ENCODE measurements at places on chromosomes 7 and 10. TPM values are rescaled to one million over a fixed set of nuclear protein-coding genes. Genes with fewer than 3 reads are reported as not detected.

DNA sequence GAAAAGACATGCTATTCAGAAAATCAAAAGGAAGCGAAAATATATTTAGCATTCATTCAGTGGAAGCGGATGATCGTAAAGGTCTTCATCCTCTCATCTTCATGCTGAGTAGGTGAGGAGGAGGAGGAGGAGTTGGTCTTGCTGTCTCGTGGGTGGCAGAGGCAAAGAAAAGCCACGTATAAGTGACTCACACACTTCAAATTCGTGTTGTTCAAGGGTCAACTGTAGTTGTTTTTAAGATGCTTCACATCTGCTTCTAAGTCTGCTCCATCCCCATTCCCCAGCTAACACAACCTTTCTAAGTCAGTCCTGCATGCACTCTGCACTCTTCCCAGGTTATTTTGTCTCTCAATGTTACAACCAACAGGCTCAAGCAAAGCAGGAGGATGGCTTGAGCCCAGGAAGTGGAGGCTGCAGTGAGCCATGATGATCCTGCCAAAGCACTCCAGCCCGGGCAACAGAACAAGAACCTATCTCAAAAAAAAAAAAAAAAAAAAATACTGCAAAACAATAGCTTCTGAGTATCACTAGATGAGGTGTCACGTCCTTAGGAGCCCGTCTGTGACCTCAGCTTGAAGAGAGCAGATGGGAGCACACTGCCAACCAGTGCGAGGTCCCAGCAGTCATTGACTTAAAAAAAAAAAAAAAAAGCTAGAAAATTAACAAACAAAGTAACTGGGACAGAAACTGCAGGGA lies 70.5 kb downstream of the SFMBT2 start:
- peaks cover 6% of the 10 kb centered on the region for H3K27me3 ChIP-seq
- H3K27ac ChIP-seq = no peak overlapping the region
- no peak overlapping the region for H3K4me3 ChIP-seq
- DNase-seq = no peak

GRCh38 chr7:51080216-51080615 lies 236.4 kb downstream of the COBL start:
- H3K36me3 ChIP-seq = no peaks in the 10 kb centered on the region
- DNase-seq = no peak
- H3K4me3 ChIP-seq = no peak overlapping the region

DNA sequence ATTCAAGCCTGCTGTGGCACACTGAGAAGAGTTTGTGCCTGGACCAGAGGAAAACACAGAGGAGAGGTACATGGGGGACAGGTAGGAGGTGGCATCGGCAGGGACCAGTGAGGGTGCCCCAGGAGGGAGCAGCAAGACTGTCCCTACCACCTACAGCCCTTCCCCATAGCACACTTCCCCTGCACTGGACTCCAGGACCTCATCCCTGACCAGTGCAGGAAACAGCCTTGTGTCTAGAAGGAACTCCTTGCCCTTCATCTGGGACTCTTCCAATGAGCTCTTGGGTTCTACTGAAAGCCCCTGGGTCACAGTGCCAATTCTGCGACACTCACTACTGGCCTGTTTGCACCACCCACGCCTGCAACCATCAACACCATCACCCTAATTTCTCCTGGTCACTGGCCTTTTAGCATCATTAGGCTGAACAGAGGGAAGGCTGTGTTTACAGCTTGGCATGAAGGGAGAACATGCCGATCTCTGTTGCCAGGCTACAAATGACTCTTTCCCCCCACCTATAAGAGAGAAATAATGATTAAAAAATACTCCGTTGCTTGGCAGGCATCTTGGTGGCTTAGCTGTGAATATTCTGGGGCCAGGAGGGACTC lies 371.9 kb upstream of the ZMIZ1 start:
- DNase-seq = no peak
- no peak overlapping the region for H3K4me3 ChIP-seq
- H3K27ac ChIP-seq = no peak overlapping the region
- H3K4me1 ChIP-seq = peaks cover 21% of the 10 kb centered on the region
- H3K27me3 ChIP-seq = peaks cover 6% of the 10 kb centered on the region
- H3K36me3 ChIP-seq = no peaks in the 10 kb centered on the region

DNA sequence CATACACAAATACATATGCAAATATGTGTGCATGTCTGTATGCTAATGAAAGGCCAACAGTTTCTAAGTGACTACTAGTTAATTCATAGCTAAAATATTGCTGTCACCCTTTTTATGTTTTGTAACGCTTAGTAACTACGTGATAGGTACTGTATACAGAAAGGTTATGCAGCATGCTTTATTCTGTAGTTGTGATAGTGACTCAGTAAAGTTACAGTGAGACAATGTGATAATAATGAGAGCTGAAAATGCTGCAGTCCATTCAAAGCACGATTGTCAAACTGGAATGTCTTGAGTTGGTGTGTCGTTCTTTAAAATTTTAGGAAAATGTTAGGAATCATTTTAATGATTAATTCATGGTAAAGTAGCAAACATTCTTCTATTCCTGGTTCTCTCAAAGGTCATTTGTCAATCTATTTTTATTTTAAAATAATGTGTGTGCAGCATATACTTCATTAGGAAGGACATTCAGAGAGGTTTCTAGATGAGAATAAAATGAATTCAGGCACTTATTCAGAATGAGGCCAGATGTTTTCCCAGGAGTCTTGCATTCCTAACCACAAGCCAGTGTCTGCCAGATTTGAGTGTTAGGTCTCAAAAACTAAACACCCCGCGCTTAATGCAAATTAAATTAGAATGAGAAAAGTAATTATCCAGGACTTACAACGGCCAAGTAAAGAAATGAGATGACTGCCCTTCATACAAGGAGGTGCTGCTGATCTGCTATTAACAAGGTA lies 408.8 kb upstream of the FZD8 start:
- no peak overlapping the region for H3K4me3 ChIP-seq
- no peak for DNase-seq
- no peaks in the 10 kb centered on the region for H3K36me3 ChIP-seq
- H3K27me3 ChIP-seq = no peaks in the 10 kb centered on the region

DNA sequence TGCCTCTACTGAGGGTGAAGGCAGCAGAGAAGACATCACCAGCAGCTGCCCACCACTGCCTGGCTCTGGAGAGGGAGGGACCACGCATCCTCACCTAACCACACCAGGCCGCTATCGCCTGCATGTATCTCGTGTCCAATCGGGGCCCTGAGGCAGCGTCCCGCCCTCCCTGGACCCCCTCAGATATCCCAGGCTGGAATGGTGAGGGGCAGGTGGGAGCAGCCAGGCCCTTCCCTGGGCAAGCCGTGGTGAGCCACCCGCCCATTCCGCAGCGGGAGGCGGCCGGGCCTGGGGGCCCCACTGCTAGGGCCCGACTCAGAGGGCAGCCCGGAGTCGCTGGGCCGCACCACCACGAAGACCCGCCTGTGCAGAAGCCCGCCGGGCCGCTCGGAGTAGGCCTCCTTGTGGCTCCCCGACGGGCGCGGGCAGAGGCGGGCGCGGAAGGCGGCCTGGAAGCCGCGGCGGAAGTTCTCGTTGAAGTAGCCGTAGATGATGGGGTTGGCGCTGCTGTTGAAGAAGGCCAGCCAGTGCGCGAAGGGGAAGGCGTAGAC lies 21.6 kb upstream of the PPA1 start:
- H3K4me1 ChIP-seq = no peaks in the 10 kb centered on the region
- no peaks in the 10 kb centered on the region for H3K36me3 ChIP-seq
- no peaks in the 10 kb centered on the region for H3K27me3 ChIP-seq
- no peak for DNase-seq
- H3K4me3 ChIP-seq = no peak overlapping the region

DNA sequence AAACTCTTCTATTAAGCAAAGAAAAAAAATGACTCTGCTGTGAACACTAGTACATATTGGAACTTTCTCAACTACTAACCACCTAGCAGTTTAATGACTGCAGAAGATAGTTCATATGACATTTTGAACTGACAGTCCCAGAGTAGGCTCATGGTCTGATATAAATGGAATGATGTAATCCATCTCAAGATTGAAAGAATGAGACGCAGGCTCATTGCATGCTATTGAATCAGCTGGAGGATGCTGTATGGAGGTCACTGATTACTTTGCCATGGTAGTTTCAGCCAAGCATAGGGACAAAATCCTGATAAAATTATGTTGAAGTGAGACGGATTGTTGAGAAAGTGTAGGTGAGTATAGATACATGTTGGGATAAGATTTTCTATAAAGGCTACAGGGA lies 217.6 kb upstream of the SEMA3E start:
- H3K27ac ChIP-seq = no peak overlapping the region
- H3K27me3 ChIP-seq = no peaks in the 10 kb centered on the region
- DNase-seq = no peak
- no peaks in the 10 kb centered on the region for H3K36me3 ChIP-seq
- no peaks in the 10 kb centered on the region for H3K4me1 ChIP-seq

GRM3 gene
- not detected for total RNA-seq

MUC3A gene
- 3.4 TPM for total RNA-seq
